ENCODE measurements at places on chromosomes 1 and 21.

DNA sequence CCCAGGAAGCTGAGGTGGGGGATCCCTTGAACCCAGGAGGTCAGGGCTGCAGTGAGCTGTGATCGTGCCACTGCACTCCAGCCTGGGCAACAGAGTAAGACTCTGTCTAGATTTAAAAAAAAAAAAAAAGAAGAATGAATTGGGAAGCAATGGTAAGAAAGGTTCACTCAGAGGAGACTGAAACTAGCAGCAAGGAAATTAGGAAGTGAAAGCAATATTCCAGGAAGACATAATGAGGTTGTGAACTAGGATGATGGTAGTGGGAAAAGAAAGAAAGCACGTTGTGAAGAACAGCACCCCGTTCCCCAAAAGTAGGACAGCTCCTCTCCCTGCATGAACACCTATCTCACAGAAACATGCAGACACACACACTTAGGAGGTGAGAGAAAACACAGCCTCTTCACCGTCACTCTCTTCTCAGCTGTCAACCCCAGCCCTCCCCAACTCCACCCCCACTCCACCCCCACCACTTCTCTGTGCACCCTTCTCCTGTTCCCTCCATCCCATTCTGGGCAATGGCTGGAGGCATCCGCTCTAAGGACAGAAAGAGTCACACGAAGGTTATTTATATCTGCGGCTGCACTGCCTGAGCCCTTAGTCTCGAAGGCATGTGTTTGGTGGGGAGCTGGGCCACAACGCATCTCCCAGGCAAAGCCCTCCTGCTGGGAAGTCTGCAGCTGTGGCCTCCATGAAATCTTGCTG, 101.8 kb upstream of the LPGAT1 start:
- DNase-seq = no peak

DNA sequence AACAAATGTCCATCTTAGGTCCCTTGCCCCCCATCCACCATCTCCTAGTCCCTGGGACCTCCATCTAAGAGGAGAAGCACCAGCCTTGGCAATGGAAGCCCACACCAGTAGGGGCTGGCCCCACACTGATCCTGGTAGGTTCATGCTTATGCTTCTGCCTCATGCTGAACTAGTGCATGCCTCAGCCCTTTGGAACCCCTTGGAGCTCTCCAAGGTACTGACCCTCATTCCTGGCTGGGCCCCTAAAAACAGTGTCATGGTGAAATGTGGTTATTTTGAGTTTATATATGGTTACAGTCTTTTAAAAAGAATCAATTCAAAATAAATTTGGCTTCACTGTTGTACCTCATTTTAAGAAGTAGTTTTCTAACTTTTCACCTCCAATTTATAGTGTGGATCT, 108.3 kb downstream of the HIVEP3 start:
- DNase-seq = no peak

DNA sequence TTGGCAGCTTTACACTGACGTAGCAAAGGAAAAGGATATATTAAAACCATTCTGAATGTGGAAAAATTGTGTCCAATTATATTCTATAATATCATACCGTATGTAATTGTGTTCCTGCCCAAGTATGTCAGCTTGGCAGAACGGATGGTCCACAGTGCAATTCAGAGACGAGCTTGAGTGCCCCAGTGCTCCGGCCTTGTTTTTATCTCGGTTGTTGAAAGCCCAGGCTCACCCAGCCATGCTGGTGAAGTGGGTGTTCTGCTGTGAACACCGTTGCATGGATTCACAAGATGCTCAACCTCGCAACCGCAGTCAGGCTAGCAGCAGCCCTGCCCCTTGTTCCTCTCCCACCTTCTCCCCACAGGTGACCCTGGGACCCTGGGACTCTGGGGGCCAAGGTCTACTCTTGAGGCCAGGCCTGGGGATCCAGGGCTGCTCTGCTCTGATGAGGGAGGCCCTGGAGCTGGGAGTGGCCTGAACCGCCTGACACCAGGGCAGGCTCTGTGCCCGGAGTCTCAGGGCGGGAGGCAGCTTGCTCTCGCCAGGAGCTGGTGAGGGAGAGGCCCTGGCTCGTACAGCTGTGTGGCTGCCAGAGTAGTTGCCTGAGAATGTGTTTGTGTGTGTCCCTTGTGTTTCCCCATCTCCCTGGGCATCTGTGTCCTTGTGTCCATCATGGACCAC, 11.2 kb downstream of the PTPRF start:
- no peak for DNase-seq

- no peak for DNase-seq
Observed at GRCh38 chr1:23098463-23099170, 70.0 kb downstream of the LUZP1 start.

DNA sequence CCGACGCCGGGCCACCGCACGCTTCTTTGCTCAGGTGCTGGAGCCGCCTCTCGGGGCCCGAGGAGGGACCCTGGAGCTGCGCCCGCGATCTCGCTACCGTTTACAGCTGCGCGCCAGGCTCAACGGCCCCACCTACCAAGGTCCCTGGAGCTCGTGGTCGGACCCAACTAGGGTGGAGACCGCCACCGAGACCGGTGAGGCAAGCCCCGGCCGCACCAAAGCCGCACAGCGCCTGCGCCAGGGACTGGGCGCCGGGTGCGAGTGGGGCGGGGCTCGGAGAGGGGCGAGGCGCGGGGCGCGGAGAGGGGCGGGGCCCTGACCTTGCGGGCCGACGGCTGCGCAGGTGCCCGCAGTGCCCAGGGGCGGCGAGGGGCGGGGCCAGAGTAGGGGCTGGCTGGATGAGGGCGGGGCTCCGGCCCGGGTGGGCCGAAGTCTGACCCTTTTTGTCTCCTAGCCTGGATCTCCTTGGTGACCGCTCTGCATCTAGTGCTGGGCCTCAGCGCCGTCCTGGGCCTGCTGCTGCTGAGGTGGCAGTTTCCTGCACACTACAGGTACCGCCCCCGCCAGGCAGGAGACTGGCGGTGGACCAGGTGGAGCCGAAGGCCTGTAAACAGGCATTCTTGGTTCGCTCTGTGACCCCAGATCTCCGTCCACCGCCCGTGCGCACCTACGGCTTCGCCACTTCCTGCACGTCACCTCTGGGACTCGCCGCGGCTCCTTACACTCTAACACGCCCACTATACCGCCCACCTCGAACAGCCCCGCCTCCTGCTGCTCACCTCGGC, 9.8 kb upstream of the CDC20 start:
- DNase-seq = no peak

DNA sequence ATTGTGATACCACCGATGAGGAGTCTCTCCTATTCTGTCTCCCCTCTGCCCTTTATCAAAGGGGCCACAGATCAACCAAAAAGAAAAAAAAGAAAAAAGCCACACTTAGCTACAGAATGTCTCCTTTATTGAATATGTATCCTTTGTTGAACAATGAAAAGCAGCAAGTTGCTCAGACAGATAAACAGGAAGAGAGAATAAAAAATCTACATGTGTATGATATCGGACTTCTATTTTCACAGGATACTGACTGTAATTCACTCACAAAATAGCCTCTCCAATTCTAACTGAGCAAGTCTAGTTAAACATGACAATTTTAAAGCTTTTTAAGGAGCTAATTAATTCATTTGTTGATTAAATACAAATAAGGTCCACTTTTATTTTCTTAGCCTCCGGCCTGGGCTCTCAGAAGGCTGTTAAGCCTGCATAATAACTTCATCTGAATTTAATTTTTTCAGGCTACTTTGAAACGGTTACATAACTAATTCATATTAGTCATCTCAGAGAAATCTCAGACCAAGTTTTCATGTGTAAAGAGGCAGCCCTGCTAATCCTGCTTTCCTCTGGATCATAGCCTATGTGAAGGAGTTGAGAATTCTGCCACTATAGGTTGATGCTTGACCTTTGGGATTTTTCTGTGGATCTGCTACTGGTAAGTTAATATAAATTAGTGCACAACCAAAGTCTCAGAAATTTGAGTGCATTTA, 304.1 kb upstream of the NR5A2 start:
- no peak for DNase-seq

DNA sequence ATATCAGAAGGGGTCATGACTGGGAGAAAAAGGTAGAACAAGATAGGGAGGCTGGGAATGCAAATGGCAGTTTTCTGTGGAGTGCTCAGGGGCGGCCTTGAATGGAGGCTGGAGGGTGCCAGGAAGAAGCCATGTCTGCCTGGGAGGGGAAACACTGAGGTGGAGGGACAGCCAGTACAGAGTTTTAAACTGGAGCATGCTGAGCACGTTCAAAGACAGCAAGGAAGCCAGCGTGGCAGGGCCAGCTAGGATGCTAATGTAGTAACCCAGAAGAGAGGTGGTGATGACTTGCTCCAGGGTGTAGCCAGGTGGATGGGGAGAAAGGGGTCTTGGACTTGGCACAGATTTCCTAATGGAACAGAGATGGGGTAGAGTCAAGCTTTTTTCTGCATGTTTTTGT, 445.8 kb upstream of the VAMP3 start:
- no peak for DNase-seq

DNA sequence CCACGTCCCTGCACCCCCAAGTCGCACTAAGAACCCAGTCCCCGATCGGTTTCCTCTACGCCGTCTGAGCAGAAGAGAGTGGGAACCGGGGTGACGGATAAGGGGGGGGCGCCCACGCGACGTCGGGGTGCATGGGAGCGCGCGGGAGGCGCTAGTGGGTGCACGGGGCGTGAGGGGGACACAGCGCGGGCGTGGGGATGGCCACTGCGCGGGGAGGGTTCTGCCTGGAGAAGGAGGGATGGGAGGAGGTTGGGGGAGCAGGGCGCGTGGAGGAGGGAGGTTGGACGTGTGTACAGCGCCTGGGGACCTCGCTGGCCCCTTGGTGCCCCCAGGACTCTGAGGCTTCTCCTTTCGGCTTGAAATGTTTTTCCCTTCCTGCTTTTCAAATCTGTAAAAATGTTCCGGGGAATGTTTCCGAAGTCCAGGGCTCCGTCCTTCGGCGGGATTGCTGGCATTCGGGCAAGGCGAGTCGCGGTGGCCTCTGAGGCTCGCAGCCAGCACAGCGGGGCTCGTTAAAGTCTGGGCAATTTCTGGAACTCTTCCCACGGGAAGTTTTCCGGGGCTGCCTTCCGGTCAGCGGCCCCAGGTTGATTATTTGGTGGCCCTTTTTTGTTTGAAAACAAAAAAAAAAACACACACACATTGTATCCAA, 13.1 kb downstream of the RNF220 start:
- no peak for DNase-seq

- no peak for DNase-seq
Observed at GRCh38 chr21:45073301-45074047, 906 bp upstream of the ADARB1 start.

- no peak for DNase-seq
Observed at GRCh38 chr1:201038186-201038876, 14.8 kb upstream of the KIF21B start.

GRCh38 chr1:34656731-34657130, 98.1 kb upstream of the GJB5 start:
- DNase-seq = no peak

DNA sequence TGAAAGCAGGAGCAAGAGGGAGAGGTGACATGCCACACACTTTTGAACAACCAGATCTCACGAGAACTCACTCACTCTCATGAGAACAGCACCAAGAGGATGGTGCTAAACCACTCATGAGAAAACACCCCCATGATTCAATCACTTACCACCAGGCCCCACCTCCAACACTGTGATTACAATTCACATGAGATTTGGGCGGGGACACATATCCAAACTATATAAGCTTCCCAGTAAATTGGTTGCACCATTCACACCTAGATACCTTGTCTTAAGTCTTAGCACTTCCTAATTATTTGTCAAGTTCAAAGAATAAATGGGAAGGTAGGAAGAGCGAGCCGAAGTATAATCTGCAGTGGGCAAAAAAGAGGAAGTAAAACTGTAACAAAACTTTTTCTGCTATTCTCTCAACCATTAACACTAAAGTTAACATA, 34.3 kb downstream of the AMY1C start:
- DNase-seq = no peak

GRCh38 chr1:230048922-230049321, 18.1 kb upstream of the GALNT2 start:
- DNase-seq = no peak

DNA sequence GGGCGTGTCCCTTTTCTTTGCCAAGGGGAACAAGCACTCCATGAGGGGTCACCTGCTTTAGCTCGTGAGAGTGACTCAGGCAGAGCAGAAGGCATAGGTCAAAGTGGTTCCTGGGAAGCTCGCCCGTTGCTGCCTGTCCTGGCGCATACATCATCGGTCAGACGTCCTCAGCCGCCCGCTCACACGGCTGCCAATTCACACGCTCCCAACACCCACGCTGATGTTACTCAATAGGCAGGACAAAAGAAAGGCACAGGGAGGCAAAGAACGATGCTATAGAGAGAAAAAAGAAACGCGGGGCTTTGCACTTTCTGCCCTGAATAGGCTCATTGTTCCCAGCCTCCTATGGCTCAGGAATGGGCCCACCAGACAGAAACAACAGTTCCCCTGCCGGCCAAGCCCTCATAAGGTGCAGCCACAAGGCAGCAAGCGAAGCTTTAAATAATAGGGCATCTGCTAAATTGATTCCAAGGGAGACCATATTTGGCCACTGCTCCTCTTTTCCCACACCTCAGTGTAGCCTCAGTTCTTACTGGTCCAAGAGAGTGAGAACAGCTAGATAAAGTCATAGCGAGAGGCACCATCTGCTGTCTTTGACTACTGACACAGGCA, 38.7 kb downstream of the VTCN1 start:
- DNase-seq = no peak

DNA sequence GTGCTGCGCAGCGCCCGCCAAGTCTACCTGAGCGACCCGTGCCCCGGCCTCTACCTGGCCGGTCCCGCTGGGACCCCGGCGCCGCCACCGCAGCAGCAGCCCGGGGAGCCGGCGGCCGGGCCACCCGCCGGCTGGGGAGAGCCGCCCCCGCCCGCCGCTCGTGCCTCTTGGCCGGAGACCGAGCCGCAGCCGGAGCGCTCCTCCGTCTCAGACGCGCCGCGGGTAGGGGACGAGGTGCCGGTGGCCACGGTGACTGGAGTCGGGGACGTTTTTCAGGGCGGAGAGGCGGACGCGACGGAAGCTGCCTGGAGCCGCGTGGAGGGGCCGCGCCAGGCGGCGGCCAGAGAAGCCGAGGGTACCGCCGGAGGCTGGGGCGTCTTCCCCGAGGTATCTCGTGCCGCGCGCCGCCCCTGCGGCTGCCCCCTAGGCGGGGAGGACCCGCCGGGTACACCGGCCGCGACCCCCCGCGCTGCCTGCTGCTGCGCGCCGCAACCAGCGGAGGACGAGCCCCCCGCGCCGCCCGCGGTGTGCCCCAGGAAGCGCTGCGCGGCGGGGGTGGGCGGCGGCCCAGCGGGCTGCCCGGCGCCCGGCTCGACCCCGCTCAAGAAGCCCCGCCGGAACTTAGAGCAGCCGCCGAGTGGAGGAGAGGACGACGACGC, 646 bp downstream of the IER5 start:
- DNase-seq = no peak

GRCh38 chr1:178682429-178682828, 42.6 kb upstream of the RALGPS2 start:
- no peak for DNase-seq

DNA sequence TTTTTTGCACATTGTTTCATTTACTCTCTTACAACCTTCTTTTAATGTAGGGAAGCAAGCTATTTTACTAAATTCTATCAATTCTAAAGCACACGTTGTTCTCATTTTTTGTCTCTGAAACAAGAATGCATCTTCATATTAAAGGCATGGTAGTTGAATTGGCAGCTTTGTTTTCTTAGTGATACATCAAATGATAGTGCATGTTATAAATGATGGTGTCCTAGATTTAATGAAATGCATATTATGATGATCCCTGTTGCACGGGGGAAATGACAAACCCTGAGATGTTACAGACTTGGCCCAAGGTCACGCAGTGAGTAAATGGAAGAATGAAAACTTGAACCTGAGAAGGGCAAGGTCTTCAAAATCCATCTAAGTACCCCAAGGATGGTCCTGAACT, 213.1 kb downstream of the KAZN start:
- no peak for DNase-seq
